Naive B cell (primary cell): ENCODE measurements at places on chromosomes 12 and 14. TPM values are rescaled to one million over a fixed set of nuclear protein-coding genes. Genes with fewer than 3 reads are reported as not detected.

FOXN4 gene
- not detected for polyA plus RNA-seq

COA8 gene
- polyA plus RNA-seq = 47.5 TPM

PLEKHG7 gene
- 0.10 TPM for polyA plus RNA-seq

PPM1H gene
- polyA plus RNA-seq = 0.12 TPM

POTEG gene
- polyA plus RNA-seq = not detected

DNA sequence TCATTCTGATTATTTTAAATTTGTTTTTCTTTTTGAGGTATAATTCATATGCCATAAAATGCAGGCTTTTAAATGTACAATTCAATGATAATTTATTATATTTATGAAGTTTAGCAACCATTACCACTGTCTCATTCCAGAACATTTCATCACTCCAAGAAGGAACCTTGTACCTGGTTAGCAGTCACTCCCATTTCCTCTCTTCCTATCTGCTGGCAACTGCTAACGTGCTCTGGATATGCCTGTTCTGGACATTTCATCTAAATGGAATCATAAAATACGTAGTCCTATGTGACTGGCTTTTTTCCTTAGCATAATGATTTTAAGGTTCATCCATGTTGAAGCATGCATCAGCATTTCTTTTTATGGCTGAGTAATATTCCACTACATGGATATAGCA lies 15.5 kb downstream of the CPSF6 start:
- H3K27me3 ChIP-seq = no peaks in the 10 kb centered on the region
- no peak for DNase-seq
- H3K4me1 ChIP-seq = peaks cover 25% of the 10 kb centered on the region
- no peak overlapping the region for H3K27ac ChIP-seq

DNA sequence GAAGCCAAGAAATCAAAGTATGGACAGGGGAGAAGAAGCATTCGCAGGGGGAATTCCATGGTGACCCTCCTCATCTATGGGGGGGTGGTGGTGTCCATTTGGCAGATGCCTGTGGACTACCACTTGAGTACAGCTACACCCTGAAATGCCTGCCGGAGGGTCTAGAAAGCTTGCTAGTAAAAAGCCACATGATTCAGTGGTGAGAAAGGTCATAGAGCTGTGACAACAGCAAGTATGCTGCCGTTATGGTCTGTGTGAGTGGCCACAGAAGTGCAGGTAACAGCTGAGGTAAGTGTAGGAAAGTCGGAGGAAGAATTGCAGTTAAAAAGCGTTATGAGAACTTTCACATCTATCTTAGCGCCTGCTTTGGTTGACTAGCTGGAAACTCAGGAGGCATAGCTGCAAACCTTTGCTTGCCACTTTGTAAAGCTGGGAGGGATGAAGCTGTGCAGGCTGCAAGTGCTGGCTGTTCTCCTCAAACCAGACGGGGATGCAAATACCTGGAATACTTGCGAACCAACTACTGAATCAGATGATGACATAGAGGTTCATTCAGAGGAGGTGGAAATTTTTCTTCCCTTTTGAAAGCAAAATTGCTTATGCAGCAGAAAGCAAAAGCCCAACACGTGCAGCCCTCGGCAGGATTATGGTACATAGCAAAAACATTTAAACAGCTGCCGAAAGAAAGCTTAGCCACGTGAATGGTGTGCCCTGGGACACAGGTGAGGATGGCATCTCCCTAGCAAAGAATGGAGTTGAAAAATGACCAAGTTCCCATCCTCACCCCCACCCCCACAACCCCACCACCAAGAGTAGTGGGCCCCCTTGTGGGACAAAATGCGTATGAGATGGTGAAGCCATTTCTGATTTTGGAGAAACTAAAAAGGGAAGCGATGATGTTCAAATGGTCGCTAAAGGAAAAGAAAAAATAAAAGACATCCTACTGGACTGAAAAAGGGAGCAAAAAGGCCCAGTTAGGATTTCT lies 287.0 kb downstream of the RERGL start:
- no peak overlapping the region for H3K4me3 ChIP-seq
- no peaks in the 10 kb centered on the region for H3K27me3 ChIP-seq
- DNase-seq = no peak
- peaks cover 4% of the 10 kb centered on the region for H3K36me3 ChIP-seq
- no peaks in the 10 kb centered on the region for H3K4me1 ChIP-seq

DNA sequence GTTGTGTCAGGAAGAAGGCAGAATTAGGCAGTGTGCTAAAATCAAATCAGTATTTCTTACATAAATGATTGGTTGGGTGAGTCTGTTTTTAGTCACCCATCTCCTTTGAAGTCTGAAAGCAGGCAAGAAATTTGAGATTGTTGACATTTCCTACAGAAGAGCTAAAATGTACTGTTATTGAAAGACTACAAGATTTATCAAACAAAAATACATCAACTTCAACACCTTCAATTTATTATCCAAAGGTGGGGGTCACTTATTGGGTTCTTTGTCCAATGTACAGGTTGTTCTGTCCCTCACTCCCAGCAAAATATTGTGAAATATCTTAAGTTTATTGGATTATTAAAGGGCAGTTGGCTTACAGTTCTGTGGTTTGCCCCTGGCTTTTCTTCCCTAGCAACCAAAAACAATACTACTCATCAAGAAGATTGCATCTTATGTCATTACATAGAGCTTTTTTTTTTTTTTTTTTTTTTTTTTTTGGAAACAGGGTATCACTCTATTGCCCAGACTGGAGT lies 20.6 kb upstream of the PKP2 start:
- DNase-seq = no peak
- no peaks in the 10 kb centered on the region for H3K4me1 ChIP-seq
- H3K27me3 ChIP-seq = peaks cover 24% of the 10 kb centered on the region
- H3K4me3 ChIP-seq = no peak overlapping the region
- no peaks in the 10 kb centered on the region for H3K36me3 ChIP-seq

DNA sequence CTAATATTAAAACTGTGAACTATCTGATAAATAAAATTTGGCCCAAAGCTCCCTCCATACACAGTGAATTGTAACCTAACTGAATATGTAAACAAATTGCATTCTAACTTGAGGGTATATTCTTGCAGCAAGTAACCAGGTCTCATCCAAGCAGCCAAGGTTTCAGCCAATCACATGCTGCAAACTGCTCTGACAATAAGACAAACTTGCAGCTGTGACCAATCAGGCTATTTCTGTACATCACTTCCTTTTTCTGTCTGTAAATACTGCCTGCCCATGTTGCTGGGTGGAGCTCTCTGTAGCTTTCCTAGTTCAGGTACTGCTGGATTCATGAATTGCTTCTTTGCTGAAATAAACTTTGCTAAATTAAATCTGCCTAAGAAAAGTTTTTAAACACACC lies 499.0 kb downstream of the GALC start:
- no peak for DNase-seq
- H3K4me3 ChIP-seq = no peak overlapping the region
- H3K27me3 ChIP-seq = no peaks in the 10 kb centered on the region
- no peak overlapping the region for H3K27ac ChIP-seq

OVCH1 gene
- not detected for polyA plus RNA-seq
